ENCODE measurements at places on chromosomes 16 and 17. TPM values are rescaled to one million over a fixed set of nuclear protein-coding genes. Genes with fewer than 3 reads are reported as not detected.

DNA sequence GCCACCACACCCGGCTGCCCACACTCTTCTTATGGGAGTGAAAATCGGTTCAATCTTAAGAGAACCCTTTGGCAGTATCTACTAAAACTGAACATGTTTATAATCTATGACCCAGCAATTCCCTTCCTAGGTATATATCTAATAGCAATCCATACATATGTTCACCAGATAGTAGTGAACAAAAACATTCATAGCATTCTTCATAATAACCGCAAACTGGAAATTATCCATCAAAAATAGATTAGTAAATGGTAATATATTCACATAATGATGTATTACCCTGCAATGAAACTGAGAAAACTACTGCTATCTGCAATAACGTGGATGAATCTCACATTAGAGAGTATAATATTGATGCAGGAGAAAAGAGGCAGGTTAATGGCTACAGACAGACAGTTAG lies 23.1 kb downstream of the COPRS start:
- DNase-seq = no peak

DNA sequence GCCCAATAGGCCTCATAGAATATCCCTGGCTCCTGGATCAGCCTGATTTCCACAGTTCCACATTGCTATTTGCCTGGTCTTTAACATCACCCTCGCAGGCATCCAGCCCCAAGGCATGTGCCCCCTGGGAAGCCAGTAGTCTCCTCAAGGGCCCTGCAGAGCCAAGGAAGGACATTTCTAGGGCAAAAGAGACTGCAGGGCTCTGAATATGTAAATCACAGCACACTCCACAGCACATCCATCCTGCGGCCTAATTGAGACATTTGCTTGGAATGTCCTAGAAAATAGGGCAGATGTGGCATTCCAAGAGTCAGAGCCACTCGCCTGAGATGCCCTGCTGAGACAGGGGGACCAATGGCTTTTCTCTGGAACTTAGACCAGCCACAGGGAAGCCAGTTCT lies 11.4 kb upstream of the C16orf78 start:
- DNase-seq = no peak

DNA sequence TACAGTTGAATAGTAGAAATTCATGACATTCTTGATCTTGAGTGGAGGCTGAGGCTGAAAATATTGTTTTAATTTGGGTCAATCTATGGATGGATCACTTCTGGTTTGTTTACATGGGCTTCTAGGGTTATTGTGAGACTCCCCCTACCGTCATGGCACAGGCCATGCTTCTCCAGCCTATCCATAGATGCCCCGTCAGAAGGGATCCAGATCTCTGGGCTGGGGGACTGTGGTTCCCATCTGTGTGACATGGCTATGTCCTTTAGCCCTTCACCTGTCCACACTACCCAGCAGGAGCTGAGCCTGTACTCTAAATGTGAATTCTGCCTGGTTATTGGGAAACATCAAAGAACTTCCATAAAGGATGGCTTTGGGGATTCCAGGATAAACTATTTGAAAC lies 160.4 kb downstream of the ABCC12 start:
- no peak for DNase-seq

GRCh38 chr16:88536971-88537751 lies 33.0 kb upstream of the ZC3H18 start:
- DNase-seq = no peak

- DNase-seq = no peak
These were observed 294.1 kb downstream of the BCAS3 start for GRCh38 chr17:60971515-60972369.

DNA sequence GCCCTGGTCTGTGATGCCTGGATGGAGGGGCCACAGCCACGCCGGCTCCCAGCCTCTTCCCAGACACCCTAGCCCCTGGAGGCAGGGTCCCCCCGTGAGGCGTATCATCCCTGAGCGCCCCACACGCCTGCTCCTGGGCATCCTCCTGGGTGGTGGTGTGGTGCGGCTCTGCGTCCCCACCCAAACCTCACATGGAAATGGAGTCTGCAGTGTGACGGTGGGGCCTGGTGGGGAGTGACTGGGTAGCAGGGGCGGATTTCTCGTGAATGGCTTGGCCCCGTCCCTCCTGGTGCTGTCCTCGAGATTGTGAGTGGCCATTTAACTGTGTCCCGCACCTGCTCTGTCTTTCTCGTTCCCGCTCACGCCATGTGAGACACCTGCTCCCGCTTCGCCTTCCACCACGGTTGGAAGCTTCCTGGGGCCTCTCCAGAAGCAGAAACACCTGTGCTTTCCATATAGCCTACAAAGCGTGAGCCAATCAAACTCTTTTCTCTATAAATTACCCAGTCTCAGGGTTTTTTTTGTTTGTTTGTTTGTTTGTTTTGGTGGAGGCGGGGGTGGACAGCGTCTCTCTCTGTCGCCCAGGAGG lies 5.9 kb upstream of the SSTR5 start:
- no peak for DNase-seq

GRCh38 chr17:12180644-12181261 lies 160.1 kb downstream of the MAP2K4 start:
- no peak for DNase-seq

- DNase-seq = no peak
These were observed 25.2 kb downstream of the MIS12 start for GRCh38 chr17:5511401-5512225.

DNA sequence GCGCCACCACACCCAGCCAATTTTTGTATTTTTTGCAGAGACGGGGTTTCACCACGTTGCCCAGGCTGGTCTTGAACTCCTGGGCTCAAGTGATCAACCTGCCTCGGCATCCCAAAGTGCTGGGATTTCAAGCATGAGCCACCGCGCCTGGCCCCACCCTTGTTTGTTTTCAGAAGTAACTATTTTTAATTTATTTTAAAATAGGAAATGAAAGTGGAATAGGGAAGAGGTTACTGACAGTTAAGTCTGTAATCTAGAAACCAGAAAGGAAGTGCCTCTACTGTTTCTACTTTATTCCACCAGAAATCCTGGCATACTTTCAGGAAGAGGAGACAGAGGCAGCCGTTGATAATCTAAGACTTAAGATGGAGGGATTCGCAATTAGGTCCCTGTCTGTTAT lies 225.6 kb downstream of the TANC2 start:
- DNase-seq = no peak

GRCh38 chr16:31202414-31203375 lies at the start of gene PYCARD:
Gene PYCARD (minus strand): TSS chr16:31202760. CDS start chr16:31202690, 70 bp downstream.
- DNase-seq = no peak

- DNase-seq = no peak
These were observed 2.1 kb downstream of the FAM171A2 start for GRCh38 chr17:44361292-44362260.

DNA sequence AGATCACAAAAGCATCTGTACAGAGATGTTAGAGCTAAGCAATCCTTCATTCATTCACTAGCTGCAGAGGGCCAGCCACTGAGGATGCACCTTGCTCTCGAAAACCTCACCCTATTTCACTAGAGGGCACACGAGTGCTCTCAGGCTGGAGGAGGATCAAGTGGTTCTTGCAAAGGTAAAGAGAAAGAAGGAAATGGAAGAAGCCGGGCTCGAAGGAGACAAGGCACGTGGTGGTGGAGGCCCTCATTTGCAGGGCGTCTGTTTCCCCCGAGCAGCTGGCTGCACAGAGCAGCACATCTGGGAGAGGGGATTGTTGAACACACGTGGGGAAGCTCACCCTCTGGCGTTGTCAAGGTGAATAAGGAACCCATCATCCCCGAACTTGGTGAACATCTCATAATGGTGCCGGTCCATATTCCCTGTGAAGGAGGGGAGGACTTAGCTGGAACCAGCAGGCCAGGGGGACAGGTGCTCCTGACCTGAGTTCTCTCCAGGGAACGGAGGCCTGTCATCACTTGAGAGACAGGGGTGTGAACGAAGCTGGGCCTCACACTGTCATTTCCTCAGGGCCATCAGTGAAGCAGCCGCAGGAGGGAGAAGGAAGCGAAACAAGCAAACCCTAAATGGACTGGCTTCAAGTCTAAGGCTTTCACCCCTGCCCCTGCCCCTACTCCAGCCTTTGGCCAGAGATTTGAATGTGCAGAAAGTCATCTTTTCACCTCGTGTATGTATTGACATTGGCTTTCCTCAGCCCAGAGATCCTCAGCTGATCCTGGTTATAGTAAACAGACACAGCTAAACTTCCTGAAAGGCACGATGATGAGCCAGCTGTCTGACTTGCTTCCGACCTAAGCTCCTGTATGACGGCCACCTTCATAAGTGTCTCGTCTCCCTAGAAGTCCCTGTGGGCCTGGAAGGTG lies 27.6 kb downstream of the PRKAR1A start:
- no peak for DNase-seq

DNA sequence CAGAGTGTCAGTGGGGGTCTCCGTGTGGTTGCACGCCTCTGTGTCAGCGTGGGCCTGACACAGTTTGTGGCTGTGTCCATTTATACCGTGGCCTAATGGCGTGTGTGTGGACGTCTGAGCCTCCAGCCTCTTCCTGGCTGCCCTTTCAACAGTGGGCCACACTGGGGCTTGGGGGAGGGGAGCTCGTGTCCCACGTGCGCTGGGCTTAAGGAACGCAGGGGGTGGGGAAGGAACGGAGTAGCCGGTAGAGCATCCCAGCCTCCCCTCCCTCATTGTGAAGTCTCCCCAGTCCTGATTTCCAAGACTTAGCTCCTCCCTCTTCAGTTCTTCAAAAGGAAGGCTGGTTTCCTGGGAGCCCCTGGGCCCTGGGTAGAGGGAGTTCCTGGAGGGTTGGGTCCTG lies 9.5 kb upstream of the HES7 start:
- no peak for DNase-seq

- peak; percentile 46 for DNase-seq
These were observed 1.6 kb downstream of the PRSS36 start for GRCh38 chr16:31148281-31148728.

GRCh38 chr17:15943971-15944758 lies 765 bp upstream of the ADORA2B start:
- no peak for DNase-seq

DNA sequence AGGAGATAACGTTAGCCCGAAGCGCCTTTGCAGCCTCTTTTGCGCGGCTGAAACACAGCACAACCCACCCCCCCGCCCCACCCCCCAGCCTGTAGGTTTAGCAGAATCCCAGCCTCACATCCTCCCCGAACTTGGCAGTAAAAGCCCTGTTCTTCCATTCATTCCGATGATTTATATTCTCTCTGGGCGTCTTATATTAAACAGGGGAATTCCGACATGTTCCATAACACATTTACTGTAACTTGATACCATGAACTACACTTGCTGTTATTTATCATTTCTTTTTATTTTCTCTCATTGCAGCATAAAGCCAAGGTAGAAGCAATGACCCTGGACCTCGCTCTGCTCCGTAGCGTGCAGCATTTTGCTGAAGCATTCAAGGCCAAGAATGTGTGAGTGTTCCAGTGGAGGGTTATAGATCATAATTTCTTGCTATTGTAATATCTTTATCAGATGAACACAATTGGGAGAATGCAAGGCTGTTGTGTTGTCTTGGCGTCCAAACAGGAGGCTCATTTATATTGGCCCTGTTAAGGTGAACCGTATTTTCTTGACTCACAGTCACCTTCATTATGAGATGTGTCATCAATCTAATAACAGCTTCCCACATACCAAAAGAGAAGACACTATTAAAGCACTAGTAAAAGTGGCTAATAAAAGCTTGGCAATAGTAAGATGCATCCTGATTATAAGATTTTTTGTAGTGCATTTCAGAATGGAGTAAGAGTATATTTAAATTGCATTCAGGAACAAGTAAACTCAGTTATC lies 287.3 kb downstream of the WWOX start:
- DNase-seq = no peak

DNA sequence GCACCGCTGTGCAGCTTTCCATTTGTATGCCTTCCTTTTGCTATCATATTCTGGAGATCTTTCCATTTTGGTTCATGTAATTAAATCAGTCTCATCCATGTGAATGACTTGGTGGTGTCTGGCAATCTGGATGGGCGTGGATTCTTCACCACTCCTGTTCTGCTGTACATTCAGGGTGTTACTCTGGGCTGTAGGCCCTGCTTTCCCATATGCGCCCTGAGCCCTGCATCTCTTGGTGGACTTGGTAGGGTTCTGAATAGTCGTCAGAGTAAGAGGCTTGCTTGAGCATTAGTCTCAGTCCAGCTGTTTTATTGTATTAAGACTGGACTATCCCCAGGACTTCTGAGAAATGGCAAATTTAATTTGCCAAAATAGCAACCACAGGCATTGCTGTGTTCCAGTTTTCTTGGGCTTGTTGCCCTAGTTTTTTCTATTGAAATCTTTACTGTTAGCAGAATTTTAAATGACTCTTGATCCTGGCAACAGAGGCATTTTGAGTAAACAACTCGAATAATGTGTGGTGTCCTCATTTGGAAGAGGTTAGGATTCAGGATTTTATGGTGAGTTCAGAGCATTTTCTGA lies 14.9 kb downstream of the BANP start:
- no peak for DNase-seq

DNA sequence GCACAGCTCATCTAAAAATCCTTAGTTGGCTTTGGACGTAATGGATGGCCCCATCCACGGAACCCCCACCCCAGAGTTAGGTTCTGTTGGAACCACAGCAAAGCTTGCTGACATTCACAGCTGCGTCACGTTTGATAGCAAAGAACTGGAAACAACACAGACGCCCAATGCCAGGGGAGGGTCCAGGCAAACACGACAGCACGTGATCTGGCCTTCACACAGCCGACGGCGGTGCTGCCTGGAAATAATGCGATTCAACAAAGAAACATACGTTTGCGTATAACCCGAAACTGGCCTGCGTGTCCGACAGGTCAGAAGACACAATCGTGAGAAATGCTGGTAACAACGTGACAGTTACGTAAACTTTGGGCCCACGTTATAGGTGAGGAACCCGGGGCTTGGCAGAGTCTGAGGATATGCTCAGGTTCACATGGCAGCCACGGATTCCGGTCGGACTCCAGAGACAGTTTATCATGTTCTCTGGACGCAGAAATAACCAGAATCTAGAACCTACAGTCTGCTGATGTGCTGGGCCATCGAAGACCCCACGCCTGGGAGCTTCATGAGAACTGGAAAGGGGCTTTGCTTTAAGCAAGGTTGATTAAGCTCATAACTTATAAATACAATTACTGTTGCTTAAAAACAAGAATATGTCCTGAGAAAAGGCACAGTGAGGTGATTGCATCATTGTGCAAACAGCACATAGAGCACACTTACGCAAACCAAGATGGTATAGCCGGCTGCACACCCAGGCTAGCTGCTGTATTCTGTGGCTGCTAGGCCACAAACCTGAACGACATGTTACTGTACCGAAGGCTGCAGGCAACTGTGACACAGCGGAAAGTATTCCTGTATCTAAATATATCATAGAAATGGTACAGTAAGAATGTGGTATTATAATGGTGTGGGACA lies 70.4 kb downstream of the RPH3AL start:
- DNase-seq = no peak

Gene TCAP
- 0.73 TPM for total RNA-seq

Gene EXOC3L1
- total RNA-seq = 3.6 TPM

Gene IL21R
- 0.33 TPM for total RNA-seq

Gene KRTAP1-1
- total RNA-seq = not detected

Gene TEFM
- 5.1 TPM for total RNA-seq

Gene TMEM132E
- under 0.01 TPM for total RNA-seq

Gene TP53TG3
- total RNA-seq = not detected

Gene ATAD5
- total RNA-seq = 1.3 TPM

Gene OTOP3
- total RNA-seq = not detected

Gene ABCA10
- 16.1 TPM for total RNA-seq

Gene CCL17
- total RNA-seq = not detected

Gene ITGAX
- total RNA-seq = 3.6 TPM

Gene TBX6
- total RNA-seq = 0.73 TPM

Gene RAB26
- 3.9 TPM for total RNA-seq

Gene PFAS
- 18.7 TPM for total RNA-seq

All from breast epithelium (tissue), 4 donors.